ENCODE measurements at places on chromosomes 11 and 22.

DNA sequence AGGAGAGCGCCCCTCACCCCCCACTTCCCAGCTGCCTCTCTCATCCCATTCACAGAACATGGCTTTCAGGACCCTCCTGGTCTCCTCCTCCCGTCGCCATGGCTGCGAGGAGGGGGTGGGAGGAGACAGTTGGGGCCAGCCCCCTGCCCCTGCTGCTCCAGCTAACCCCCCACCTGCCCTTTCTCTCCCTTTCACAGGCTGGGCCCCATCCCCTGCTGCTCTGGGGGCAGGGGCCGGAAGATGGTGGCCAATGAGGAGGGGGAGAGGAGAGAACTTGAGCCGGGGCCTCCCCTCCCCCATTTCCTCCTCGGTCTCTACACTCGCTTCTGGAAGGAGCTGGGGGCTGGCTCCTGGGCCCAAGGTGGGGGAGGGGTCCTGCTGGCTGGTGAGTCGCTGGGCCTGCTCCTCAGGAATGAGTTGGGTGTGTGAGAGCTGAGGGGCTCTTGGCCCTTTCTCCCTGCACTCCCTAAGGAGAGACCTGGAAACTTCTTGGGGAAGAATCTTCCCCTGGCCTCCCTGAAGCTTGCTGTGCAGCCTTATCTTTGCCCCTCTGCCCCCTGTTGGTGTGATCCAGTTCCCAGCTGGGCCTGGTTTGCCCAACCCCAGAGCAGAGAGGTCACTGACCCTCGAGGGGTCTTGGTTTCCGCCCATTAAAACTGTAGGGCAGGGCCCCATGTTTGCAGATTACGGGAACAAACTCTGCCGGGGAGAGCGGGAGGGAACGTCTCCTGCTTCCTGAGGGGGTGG, 10.2 kb downstream of the YPEL4 start:
- no peak for DNase-seq

GRCh38 chr22:30212996-30213441, 33.5 kb downstream of the LIF start:
- no peak for DNase-seq

DNA sequence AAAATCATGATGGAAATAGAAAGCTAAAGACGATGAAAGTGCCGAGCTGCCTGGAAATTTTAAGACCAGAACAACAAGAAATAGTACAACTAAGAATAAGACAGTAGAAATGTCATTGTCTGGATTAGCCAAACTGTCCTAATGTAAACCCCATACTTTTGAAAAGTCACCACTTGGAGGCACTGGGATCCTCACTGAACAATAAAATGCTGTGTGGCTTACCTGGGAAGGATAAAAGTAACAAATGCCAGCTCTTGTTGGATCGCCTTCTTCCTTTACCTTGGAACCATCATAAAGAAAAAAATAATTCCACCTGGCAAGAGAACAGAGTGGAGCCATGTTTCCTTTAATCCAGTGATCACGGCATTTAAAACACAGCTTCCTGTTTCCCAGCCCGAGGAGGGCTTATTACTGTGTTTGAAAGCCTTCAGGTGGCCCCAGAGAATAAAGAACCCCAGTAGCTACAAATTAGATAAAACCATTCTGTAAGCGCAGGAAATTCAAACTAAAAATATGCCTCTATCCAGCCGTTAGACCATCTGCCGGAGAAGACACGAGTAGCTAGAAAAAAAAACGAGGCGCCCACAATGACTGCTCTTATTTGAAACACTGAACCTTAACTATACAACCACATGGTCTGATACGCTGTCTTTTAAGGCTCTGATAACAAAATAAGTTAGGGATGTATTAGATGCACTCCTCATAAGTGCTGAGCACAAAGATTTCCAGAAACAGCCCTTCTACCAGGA, 4.4 kb downstream of the HPS4 start:
- DNase-seq = no peak

DNA sequence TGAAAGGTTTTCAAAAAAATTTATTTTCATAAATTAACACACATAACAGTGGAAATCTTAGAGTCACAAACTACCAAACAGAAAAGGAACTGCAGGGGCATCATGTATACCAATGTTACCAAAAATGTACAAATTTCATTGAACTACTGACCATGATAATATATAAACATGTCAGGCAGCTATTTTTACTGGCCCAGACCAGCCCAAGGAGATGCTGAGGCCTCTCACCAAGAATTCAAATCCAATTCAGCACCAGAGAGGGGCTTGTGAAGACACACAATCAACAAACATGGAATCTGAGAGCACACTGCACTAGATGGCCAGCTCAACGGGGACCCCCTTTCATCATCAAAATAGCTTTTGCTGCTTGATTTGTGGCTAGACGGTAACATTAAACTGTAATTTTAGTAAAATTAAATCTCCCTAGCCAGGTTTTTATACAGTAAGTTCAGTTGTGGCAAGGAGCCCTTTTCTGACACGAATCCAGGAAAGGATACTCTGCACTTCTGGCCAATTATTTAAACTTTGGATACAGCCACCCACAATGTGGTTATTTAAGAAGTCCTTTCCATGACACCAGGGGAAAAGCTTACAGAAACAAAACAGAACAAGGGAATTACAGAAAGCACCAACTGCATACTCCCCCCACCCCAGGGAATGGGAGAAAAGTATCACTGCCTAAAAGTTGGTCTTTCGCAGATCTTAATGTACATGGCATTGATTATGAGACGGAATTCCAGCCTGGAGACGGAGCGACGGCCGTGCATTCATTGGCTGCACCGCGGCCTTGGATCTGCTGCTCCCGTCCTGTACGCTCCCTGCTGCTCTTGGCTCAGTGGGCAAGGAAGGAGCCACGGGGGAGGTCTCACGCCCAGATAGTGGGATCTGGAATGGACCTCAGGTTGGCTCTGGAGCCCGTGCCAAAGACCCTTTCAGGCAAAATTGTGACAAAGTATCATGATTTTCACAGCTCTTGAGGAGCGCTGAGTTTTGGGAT, 19.6 kb upstream of the PISD start:
- no peak for DNase-seq

DNA sequence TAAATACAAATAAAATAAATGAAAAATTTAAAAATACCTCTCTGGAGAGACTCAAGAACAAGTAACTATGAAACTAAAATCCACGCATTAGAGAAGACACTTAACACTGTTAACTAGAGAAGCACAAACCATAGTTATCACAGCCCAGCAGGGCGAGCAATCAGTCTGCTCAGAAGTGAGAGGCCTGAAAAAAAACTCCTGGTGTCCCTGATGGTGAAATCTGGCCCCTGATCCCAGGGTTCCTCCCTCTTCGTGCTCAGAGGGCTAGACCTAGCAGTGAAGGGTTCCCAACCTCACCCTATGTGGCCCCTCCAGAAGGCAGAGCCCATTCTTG, 49.7 kb upstream of the VPREB1 start:
- DNase-seq = no peak

DNA sequence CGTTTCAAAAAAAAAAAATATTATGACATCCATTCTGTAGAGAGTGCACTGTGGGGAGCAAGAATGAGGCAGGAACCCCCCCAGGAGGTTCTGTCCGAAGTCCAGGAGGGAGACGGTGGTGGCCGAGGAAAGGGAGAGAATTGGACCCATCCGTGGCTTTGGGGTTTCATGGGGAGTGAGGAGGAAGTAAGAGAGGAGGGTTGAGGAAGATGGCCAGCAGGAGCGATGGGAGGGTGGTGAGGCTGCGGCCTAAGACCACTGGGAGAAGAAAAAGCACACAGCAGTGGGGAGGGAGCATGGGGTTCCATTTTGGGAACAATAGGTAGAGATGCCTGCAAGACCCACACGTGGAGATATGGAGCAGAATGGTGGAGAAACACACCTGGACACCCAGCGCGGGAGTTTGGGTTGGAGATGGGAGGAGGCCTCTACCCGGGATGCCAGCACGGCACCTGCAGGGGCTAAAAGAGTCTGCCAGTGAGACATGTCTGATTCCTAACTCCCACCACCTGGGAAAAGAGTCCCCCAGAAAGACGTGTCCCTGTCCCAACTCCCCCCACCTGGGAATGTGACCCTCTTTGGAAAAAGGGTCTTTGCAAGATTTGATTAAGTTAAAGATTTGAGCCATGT, 72.5 kb upstream of the SHANK2 start:
- DNase-seq = no peak

DNA sequence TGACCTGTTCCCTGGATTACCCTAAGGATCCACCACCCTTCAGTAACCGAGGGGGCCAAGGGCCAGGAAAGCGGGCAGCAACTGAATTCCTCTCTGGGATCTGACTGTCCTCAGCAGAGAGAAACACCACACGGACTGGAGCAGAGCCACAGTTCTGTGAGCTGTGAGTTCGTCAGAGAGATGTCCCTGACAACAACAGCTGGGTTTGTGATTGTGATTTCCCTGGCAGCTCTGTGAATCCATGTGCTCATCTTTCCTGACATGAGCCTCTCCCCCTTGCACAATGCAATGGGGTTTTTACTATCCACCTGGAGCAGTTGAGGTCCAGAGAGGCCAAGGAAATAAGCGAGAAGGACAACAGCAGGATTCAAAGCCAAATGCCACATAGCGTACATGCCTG, 69.4 kb upstream of the AMPD3 start:
- no peak for DNase-seq

DNA sequence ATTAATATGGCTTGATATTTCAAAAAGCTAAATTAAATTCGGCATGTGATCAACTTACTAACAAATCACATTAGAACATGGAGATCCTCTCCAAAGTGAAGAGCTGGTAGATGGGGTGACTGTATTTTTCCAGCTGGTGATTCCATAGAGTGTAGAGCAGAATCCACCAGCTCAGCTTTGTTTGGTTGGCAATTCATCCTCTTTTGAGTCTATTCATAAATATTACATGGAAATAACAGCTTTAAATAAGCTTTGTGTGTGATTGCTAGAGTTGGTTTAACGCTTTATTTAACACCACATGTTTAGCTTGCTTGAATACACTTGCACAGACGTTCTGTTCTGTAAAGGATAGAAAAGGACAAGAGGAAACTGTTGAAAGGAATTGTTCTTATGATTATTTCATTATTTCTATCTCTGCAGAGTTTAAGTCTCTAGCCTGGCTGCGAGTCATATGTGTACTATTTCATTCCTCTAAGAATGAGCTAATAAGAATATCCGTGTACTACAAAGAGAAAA, 738.3 kb upstream of the KIRREL3 start:
- no peak for DNase-seq

DNA sequence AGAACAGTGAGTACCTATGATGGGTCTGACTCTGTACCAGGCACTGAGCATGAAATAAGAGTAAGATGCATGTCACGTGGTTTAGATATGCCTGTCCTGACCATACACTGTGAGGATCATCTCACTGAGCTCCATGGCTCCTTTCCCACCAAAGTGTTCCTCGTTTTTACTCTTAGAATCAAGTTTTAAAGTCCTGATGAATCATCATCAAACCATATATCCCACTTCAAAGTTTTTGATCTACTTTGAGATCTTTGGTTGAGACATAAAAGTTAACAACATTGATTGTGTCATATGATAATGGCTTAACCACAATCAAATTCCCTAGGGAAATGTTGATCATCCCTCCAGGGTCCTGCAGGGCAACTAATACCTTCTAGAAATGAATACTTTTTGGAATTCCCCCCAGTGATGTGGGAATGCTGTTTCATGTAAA, 12.8 kb downstream of the ETS1 start:
- DNase-seq = no peak

DNA sequence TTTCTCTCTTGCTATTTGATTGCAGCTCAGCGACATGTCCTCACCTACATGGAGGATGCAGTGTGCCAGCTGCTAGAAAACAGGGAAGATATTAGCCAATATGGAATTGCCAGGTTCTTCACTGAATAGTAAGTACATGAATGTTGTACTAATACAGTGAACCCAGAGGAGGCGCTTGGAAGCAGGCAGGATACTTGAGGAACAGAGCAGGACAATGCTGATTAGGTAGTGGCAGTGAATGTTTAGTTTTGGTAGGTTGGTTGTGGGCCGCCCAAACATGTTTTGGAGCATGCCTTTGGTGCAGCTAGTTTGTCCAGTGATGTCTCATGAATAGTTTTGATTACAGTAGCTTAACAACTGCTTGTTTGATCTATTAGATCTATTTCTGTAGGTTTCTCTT, 50.6 kb downstream of the CSTPP1 start:
- DNase-seq = no peak

GRCh38 chr11:124841840-124842239, 23.4 kb upstream of the ROBO3 start:
- DNase-seq = no peak

GRCh38 chr11:76282811-76283595, 76.7 kb upstream of the WNT11 start:
- no peak for DNase-seq

DNA sequence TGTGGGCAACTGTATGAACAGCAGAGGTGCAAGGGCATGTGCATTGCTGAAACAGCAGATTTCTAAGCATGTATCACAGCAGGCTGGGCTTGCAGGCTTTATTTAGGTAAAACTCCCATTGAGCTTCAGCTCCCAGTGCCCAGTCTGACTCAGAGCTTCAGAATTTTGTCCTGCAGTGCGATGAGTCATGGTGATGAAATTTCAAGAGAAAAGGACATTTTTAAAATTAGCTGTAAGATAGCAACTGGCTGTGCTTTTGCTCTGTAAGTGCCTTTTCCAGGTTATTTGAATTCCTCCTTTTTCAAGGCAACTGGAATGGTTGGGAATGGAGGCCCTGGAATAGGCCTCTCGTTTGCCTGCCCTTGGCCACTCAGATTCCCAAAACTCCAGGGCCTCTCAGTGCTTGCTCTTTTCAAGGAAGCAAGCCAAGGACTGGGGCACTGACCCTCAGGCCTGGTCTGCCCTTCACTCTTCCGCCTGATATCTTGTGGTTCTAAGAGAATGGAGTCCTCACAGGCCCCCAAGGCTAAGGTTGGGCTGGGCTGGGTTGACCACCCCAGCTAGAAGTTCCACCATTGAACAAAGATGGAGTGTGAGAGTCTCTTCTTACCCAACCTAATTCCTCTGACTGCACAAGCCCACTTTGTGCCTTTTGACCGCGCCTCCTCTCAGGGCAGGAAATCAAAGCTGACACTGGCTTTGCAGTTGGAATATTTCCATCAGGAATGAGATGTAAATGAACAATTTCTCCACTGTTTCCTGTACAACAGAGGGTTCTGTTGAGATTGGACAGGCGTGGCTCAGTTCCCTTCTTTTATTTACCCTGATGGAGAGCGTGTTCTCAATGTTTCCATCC, 59.5 kb upstream of the PRSS23 start:
- DNase-seq = no peak

DNA sequence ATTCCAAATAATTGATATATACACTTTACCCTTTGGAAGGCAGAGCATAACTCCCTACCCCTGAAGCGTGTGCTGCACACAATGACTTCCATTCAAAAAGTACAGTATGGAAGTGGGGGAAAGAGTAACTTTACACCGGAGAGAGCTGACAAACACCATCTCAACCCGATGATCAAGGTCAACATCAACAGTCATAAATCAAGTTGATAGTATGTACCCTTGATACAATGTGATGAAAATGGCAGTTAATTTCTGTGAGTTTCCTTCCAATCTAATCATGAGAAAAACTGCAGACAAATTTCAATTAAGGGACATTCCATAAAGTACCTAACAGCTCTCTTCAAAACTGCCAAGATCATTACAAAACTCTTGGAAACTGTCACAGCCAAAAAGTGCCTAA, 6.0 kb upstream of the DEUP1 start:
- no peak for DNase-seq
